ENCODE measurements at places on chromosomes 2 and 18.

DNA sequence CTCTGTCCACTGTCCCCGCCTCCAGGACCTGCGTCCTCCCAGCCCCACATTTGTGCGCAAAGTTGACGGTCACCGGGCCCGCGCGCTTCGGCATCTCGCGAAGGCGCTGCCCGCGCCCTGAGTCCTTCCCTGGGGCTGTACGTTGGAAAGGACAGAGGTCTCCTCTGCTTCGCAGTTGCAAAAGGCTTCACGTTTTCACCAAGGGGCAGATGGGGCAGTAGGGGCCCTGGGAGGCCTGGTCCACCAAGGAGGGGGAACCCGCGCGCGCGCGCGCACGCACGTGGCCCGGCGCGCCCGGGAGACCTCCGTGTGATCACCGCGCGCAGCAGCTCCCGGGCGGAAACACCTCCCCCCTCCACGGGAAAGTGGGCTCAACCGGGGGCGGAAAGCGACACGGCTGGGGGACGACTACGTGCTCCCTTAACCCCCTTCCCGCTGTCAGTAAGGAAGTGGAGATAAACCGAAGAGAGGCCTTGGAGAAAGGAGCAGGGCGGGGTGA is 21.9 kb downstream of the TEX44 start:
- peak; percentile 46 for DNase-seq

- DNase-seq, result no peak
Measured at GRCh38 chr2:233152541-233152940, 92.4 kb downstream of the INPP5D start.

GRCh38 chr2:127901339-127902056 is 15.7 kb upstream of the AMMECR1L start:
- DNase-seq, result no peak

DNA sequence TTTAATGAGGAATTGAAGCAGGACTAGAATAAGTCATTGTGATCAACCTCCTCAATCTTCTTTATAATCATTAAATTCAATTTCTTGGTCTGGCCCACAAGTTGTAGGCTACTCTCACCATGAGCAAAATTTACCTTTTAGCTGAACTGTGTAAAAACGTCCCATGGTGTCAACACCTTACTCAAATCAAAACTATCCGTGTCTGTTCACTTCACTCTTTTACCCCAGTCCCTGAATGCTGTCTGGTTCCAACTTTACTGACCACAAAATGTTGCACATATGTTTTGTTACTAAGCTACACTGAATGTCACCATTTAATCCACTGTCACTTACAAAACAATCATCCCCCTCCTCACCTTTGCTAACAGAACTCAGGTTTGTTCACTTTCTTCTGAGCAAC is 951.6 kb upstream of the SLC39A10 start:
- DNase-seq, result no peak

DNA sequence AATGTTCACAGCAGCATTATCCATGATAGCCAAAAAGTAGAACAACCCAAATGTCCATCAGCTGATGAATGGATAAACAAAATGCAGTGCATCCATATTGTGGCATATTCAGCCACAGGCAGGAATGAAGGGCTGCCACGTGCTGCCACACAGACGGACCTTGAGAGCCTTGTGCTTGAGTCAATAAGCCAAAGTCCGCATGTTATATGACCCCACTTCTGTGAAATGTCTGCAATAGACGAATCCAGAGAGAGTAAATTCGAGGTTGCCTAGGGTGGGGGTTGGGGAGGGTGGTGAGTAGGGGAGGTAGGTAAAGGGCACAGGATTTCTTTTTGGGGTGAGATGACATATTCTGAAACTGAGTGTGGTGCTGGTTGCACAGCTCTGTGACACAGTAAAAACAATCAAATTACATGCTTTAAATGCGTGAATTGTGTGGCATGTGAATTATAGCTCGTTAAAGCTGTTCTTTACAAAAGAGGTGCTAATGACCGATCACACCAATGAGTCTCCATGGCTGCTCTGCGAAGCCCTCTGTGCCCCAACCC is 38.9 kb upstream of the LDLRAD4 start:
- no peak for DNase-seq

- DNase-seq, result no peak
Measured at GRCh38 chr2:142796161-142796560, 81.3 kb upstream of the KYNU start.

DNA sequence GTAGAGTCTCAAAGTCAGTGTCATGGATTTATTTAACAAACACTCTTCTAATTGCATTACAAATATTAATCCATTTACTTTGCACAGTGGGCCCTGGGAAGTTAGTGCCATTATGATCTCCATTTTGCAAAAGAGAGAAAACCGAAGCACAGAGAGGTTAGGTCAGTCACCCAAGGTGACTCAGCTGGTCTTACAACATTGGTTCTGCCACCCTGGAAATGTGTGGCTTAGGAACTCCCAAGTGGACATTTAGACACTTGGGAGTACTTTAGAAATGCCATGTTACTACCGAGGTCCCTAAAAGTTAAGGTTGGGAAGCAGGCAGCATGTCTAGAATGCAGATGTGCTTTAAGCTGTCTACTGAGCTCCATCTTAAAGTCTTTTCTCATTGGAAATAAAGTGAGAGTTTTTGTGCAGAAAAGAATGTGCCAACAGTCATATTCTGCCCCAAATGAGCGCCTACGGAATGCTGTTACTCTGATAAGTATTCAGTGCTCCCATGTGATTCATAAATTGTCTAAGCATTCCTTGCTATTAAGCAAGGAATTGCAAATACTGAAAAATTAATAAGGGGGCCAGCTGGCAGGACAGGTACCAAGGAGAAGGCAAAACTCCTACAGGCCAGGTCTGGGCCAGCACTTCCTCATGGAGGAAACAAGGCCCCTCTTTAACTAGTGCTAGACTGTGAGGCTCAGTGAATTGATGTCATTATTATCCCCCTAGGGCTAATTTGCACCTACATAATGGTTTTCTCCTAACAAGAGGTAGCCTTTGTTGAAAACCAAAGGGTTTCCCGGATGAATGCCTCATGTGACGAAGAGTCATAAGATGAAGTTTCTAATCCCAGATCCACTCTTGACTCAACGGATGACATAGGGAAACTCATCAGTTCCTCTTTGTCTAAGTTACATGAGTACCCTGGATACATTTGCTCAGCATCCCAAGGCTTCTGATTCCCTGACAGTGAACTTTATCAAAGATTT is 16.3 kb downstream of the NRP2 start:
- no peak for DNase-seq

DNA sequence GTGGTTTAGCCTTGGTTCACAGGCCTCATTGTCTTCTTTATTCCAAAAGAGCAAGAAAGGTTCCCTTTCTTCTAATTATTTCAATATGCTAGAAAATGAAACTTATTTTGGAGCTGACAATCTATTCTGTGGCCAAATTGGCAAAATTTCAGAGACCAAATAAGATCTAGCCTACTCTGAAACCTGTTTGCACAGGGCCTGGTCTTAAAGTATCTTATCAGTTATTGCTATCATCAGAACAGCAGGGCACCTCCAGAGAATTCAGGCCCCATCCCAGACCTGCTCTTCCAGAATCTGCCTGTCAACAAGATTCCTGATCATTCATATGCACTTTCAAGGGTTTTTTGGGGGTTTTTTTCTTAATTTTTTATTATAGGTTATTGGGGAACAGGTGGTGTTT is 198.7 kb downstream of the ANAPC1 start:
- no peak for DNase-seq

GRCh38 chr2:204643326-204643725 is 98.1 kb downstream of the PARD3B start:
- no peak for DNase-seq

GRCh38 chr2:201215963-201216362 is 33.0 kb downstream of the CASP10 start:
- DNase-seq, result no peak

DNA sequence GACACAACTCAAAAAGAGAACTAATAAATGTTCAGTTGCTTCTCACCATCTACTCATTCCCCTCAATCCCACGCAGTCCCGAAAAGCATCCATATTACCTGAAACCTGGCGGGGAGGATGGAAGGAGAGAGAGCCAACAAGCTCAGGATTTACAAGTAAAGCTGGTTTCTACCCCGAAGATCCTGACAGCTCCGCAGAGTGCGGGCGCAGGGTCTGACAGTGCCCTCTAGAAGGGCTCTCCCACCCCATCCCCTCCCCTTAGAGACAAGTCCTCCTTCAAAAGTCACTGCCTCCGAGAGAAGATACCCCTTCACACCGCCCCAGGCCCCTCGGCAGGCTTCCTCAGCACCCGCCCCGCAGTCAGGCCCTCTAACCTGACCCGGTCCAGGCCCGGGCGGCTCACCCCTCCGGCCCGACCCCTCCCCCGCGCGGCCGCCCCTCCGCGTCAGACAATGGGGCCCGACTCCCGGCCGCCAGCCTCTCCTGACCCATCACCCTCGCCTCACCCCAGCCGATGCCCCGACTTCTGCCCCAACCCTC is 550 bp downstream of the RAB1A start:
- DNase-seq, result peak; percentile 15

- DNase-seq, result no peak
Measured at GRCh38 chr2:227383686-227384085, 4.1 kb downstream of the SCYGR1 start.

DNA sequence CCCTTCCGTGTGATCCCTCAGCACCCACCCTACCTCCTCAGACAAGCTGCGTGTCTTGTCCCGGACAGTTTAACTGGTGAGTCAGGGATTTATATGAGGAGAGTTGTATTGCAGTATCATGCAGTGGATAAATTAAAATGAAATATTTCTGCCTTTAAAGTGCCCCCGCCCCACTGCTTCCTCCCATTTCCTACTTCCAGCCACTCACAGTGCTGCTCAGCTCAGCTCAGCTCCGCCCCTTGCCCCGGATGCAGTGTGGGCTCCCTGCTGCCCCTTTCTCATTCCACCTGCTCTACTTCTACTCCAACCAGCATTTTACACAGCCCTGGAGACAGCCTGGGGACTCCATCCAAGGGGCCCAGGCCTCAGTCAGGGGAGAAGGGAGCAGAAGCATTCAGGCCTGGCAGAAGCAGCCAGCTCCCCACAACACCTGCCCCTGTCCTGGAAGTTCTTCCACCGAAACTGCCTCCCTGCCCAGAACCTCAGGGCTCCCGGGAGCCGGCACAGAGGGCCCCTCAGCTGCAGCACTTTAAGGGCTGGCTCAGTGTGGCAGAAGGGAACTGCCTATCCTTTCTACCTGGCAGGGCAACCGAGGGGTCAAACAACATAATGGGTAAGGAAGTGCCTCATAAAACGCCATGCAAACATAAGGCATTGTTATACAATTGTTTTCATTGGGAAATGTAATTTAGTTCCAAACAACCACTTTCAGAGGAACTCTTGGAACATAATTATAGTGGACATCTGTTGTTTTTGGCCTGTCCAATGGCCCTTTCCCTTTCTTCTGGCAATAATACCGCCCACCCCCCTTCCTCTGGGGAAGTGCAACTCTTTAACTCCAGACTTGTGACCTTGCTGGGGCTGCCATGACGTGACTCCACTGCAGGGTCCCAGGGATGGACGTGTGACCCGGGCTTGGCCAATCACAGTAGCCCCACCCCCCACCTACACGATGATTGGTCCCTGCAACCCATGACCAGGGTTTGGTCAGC is 102.3 kb downstream of the LIPG start:
- DNase-seq, result no peak

DNA sequence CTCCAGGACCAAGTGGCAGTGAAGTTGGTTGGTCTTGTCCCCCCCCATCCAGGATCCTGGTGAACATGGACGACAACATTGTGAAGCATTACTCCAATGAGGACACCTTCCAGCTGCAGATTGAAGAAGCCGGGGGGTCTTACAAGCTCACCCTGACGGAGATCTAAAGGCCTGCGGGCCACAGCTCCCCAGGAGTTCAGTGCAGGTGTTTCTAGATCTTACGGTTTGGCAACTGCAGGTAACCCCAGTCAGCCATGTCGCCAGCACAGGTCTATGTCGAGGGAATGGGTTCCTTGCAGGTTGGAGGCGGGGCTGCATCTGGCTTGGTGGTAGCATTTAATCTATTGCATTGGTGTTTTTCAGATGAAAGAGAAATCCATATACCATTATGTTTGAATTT is 42.8 kb upstream of the KLF11 start:
- no peak for DNase-seq

DNA sequence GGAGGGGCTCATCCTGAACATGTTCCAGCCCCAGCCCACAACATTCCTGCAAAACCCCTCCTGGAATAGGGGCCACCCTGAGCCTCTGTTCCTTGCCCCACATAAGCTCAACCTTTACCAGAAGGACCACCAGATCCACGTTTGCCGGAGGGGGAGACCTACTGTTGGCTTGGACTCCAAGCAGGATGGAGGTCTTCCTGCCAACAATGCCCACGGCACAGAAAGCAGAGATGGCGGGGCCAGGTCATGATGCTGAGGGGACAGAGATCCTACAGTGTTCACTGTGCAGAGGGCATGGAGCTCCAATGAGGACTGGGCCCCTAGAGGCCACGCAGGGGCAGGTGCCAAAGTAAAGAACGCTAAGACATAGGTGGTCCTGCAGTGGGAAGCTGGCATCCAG is 98.5 kb upstream of the RAB6C start:
- no peak for DNase-seq

DNA sequence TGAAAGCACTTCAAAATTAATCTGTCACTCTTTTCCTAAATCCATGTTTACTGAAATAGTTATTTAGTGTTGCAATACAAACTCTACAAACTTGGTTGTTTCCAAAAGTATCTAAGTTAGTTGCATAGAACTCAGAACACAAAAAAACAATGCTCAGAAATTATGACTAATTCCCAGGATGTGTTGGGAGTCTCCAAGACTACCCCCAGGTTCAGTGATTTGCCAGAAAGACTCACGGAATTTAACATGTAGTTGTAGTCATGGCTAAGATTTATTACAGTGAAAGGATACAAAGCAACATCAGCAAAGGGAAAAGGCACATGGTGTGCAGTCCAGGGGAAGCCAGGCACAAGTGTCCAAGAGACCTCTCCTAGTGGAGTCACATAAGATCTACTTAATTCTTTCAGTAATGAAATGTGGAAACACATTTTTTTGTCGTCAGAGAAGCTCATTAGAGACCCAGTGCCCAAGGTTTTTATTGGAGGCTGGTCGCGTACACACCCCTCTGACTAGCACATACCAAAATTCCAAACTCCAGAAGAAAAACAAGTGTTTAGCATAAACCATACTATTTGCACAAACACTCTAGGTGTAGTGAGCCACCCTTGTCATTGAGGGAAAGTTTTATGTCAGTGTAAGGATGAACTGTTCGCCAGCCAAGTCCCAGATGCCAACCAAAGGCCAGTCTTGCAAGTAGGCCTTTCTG is 43.3 kb upstream of the CYP20A1 start:
- no peak for DNase-seq

DNA sequence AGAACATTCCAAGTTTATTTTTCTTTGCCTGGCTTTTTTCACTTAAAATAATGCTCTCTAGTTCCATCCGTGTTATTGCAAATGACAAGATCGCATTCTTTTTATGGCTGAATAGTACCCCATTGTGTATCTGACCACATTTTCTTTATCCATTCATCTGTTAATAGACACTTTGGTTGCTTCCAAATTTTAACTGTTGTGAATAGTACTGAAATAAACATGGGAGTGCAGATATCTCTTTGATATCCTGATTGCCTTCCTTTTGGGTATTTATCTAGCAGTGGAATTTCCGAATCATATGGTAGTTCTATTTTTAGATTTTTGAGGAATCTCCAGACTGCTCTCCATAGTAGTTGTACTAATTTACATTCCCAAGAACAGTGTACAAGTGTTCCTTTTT is 230.5 kb downstream of the FIGN start:
- DNase-seq, result no peak

- DNase-seq, result no peak
Measured at GRCh38 chr2:118325321-118325955, 237.2 kb downstream of the INSIG2 start.
